Neural progenitor cell (in vitro differentiated cells): ENCODE measurements at places on chromosomes 2 and 18. TPM values are rescaled to one million over a fixed set of nuclear protein-coding genes. Genes with fewer than 3 reads are reported as not detected.

SLC38A11 gene
- total RNA-seq = not detected in 2 replicates

DNA sequence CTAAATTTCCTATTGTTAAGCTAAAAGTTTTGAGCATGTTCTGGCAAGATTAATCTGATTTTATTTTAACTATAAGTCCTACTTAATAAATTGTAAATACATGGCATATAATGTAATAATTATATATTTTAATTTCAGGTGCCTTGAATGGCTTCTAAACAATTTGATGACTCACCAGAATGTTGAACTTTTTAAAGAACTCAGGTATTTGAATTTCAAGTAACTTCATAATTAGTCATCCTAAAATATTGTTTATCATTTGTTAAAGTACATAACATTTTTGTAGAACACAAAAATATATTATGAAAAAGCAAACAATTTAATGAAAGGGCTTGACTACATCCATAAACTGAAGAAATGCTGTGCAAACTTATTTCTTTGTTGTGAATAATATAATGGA is 14.5 kb downstream of the GMCL1 start:
- DNase-seq = no peak

GRCh38 chr2:69287544-69287943 is 99.5 kb downstream of the GFPT1 start:
- no peak for DNase-seq

GRCh38 chr2:10844097-10844496 is 31.5 kb upstream of the PDIA6 start:
- peak; percentile 80 for DNase-seq

CFAP221 gene
- 0.74 and 1.5 TPM in 2 replicates for total RNA-seq

SH2D6 gene
- 0.07 and 0.74 TPM in 2 replicates for total RNA-seq

NCKAP1 gene
- total RNA-seq = 119 and 164 TPM in 2 replicates

GRCh38 chr2:236894791-236895190 is 190.9 kb upstream of the COPS8 start:
- DNase-seq = no peak
